Heart left ventricle (tissue), 16 donors: ENCODE measurements at places on chromosomes 11 and 22. TPM values are rescaled to one million over a fixed set of nuclear protein-coding genes. Genes with fewer than 3 reads are reported as not detected.
A peak's percentile ranks its signal among the peaks of the same experiment; 100 is the strongest.

DNA sequence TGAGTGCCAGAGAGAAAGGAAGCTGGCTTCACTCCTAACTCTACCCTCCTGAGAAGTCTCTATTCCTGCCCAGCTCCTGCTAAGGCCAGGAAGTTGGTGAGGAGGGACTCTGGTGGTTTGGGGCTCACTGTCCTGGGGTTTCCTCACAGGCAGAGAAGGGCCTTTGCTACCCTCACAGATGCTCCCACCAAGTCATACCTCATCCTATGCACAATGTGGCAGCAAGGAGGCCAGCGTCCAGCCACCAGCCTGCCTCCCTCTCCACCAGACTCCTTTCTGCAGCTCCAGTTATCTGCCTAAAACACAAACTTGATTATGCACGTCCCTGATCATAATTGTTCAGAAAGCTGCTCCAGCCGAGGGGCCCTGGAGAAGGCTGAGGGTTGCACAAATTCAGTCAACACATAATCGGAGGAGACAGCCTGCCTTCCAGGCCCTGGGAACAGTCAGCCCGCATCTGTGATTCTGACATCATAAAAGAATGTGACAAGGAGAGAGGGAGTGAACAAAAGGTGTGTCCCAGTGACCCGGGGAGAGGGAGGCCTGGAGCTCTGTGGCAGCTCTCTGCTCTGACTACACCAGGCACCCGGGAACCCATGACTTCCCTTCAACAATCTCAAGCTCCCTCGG lies 28.8 kb downstream of the DKK3 start:
- peak; percentile 56 for DNase-seq

DNA sequence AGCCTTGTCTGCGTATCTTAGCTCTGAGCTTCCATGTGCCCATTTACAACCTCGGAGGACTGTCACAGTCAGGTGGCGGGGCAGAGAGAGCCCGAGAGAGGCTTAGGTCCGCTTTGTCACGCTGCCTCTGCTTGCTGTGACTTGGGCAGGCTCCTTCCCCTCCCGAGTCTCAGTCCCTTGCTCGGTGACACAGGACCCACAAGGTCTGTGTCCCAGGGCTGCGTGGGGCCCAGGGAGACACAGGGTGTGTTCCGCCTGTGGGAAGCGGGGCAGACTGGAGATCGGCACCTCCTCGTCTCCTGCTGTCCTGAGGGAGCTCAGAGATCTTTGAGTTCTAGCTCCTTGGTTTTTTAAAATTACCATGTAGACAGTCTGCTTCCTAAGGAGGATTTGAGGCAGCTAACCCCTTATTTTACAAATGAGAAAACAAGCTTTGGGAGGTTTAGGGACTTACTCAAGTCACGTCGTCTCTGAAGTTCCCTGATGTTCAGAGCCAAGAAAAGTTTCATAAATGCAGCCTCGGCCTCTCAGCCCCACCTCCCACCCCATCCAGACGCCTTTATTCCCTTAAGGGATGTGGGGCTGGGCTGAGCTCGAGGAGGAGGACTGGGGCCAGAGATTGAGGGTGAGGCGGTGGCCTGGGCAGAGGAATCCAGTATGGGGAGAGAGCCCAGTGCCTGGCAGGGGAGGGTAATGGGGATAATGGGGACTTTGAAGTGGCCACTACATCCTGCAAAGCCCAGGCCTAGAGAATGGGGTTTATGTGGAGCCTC lies 103.6 kb downstream of the NECTIN1 start:
- DNase-seq = no peak

DNA sequence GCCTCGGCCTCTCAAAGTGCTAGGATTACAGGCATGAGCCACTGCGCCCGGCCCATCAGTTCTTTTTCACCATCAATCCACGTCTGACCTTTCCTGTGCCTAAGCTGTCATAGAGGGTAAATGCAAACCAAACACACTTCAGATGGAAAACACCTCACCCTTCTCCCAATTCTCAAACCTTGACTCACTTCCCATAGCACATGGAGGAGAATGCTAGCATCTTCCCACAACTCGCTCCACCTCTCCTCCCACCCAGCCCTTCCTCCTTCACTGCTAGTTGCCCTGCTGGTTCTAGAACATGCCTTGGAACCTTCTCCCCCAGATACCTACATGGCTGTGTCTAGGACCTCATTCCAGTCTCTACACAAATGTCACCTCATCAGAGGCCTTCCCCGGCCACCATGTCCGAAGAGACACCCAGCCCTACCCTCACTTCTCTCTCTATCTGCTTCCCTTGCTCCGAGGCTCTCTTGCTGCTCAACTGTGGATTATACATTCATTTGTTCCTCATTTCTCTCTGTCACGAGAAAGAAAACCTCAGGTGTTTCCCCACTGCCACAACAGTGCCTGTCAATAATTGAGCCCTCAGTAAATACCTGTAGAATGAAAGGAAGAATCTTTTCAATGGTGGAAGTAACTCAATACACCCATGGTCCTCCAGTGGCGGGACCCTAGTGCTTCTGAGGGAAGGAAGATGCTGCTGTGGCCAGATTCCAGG lies 21.3 kb upstream of the NCF4 start:
- DNase-seq = no peak

DNA sequence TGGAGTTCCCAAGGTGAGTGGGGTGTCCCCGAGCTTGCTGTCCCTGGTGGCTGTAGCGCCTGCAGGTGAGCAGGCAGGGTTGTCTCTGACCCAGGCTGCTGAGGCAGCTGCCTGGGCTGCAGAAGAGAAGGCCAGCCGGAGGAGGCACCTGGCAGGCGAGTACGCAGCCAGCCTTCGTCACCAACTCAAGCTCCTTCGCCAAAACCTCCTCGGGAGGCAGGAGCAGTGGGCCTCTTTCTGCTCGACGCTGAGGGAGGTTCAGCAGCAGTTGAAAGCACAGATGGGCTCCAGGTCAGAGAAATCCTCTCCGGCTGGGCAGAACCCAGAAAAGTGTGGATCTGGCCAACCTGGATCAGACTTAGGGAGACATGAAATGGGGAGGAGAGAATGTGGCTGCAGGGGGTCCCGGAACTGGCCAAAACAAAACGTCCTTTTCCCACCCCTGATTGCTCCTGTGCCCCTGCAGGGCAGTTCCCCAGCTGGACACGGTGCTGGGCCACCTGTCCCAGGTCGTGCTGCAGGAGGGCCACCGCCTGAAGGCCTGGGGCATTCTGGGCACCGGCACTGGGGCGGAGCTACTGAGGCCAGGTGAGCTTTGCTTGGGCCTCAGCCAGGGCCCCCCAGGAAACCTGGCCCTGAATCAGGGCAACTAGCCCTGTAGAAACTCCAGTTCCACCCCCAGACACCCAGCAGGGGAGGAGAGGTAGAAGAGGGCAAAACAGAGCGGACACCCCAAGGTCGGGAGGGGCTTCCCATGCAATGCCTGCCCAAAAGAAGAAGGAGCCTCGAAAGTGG lies 56.7 kb downstream of the BTG4 start:
- no peak for DNase-seq

DNA sequence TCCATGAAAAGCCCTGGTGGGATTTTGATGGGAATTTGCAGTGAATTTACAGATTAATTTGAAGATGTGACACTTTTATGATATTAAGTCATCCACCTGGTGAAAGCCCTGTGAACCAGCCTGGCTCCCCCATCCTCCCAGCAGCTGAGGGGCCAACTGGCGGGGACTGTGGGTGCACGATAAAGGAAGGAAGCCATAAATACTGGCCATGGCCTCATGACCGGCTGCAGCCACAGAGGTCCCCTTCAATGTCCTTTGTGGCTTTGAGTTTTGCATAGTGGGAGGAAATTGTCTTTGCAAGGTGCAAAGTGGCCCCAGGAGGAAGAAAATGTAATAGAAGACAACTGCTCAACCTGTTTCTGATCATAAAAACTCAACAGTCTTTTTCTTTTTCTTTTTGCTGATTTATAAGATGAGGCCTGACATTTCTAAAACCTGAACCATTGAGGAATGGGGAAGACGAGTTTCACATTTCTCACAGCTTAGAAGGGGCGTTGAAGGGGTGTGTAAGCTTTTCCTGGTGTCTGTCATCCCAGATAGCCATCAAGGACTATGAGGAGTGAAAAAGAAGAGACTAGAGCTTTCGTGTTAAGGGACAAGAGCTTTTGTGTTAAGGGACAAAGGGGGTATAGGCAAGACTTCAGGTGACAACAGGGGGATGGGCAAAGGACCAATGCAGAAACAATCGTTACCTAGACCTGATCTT lies 6.3 kb upstream of the NDUFV1 start:
- DNase-seq = no peak

DNA sequence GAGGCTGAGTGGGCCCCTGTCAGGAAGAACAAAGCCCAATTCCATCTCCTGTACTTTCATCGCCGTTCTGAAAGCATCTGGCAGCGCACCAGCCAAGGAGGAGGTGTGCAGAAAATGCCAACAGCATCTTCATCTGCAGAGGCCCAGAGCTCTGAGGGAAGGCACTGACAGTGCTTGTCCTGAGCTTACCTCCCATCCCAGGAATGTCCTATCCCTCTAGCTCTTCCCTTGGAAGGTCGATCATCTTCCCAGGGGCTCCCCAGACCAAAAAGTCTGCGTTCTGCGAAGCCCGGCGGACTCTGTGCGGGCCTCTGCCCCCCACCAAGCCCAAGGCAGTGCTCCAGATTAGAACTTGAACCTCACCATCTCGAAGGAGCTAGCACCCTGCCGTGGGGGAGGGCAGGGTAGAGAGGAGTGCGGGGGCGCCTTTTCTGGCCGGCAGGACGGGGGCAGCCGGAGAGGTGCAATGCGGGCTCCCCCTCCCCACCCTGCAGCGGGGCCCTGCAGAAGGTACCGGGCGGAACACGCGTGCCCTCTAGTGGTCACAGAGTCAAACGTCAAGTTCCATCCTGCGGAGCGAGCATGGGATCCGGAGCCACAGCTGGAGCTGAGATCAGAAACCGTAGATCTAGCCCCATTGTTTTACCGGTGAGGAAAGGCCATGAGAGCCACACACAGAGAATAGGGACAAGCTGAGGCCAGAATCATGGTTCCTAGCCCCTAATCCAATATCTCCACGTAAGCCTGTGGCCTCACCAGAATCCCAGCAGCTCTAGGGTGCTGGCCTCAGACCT lies 5.0 kb downstream of the SCN2B start:
- peak; percentile 85 for DNase-seq

GRCh38 chr11:111871693-111872161 lies 346 bp upstream of the ALG9 start:
- DNase-seq = no peak

DNA sequence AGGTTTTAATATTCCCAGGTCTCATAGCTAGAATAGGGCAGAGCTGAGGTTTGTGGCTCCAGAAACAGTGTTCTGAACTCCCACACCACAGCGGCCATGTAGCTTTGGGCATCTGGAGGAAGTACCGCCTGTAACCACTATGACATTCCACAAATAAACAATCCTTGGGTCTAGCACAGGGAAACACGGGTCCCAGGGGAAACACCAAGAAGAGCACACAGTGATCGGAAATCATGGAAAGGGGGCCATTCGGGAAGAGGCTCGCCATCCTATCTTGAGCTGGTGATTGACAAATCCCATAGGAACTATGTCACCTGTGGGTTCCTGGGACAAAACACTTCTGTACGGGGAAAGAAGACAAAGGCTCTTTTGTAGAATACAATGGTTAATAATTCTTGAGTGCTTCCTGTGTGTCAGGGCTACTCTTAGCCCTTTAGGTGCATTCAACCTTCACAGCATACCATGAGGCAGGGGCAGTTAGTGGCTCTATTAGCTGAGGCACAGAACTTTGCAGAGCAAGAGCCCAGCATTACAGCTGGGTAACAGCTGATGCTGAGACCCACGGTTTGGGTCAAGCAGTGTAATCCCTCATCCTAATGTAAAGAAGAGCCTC lies 514.2 kb downstream of the NTM start:
- no peak for DNase-seq

- DNase-seq = no peak
Measured at GRCh38 chr11:77196961-77197360, 68.9 kb downstream of the MYO7A start.

DNA sequence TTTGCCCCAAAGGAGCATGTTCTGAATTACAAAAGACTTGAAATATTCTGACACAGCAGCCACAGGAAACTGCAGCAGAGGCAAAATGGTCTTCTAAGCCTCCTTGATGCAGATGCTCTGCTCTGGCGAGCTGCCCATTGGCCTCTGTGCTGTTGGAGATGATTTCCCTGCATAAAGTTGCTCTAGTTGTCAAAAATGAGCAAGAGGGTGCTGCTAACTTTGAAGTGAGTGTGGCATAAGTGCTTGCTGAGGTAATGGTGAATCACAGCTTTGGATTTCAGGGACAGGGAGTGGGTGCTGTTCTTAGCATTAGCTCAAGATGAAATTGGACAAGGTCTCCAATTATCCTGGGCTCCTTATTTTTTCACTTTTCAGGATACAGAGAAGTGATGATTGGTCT lies 435.4 kb downstream of the TMEM135 start:
- no peak for DNase-seq

GRCh38 chr22:49186762-49187161 lies 640.9 kb downstream of the BRD1 start:
- DNase-seq = no peak

DNA sequence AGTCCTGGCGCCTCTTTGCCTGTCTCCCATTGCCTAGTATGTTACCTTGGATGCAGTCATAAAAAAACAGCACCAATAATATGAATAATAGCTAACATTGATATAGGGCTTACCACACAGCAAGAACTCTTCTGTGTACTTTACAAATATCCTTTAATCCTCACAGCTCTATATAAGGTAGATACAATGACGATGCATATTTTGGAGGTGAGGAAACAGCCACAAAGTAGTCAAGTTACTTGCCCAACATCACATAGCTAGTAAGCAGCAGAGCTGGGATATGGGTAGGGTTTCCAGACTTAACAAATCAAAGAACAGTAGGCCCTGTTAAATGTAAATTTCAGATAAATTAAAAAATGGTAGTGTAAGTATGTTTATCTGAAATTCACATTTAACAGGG lies 128.8 kb downstream of the ST3GAL4 start:
- no peak for DNase-seq

DNA sequence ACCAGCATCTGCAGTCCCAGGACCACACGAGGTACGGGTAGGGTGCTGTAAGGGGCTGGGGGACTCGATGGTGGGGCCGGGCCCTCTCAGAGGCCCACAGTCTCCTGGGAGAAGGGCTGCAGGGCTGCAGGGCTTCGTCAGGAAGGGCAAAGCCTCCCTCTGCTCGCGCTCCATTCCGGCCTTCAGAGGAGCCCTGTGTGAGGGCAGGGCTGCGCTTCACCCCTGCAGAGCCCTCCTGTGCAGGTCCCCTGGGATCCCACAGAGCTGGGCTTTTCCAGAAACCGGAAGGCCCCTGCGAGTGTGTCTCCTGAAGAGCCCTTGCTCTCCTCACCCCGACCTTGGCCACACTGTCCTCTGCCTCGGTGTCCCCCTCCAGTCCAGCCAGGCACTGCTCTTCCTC lies 27.2 kb downstream of the WNT11 start:
- no peak for DNase-seq

The CHADL gene
- polyA plus RNA-seq = 31.2 TPM

The PAMR1 gene
- 3.5 TPM for polyA plus RNA-seq

The WT1 gene
- polyA plus RNA-seq = 1.0 TPM

The CDHR5 gene
- not detected for polyA plus RNA-seq

The APOA1 gene
- polyA plus RNA-seq = 422 TPM

The SMCO4 gene
- 81.4 TPM for polyA plus RNA-seq

The KRTAP5-7 gene
- polyA plus RNA-seq = not detected

The RCOR2 gene
- 3.8 TPM for polyA plus RNA-seq
